ENCODE measurements at places on chromosomes 7 and 10.

- no peaks in the 10 kb centered on the region for H3K4me1 ChIP-seq
- H3K36me3 ChIP-seq, result no peaks in the 10 kb centered on the region
Measured at GRCh38 chr10:67912331-67912946, 28.0 kb downstream of the SIRT1 start.

DNA sequence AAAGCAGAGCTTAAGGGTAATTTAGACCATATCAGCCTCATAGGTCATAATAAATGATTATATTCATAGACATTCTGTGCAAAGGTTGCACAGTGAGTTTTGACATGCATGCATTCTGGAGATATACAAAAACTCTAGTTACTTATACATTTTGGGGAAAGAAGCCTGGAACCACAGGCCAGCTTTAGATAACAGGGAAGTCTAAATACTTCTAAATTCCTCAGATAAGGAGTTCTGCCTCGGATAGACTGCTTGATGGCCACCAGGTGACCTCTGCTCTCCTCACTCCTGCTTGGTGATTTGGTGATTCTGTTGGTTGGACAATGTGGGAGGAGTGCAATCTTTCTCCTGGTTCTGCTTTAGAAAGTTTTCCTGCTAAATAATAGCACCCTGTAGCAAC lies 77.9 kb downstream of the SGMS1 start:
- H3K4me1 ChIP-seq, result peaks cover 8% of the 10 kb centered on the region
- H3K27me3 ChIP-seq, result no peaks in the 10 kb centered on the region
- no peak overlapping the region for H3K4me3 ChIP-seq
- H3K36me3 ChIP-seq, result no peaks in the 10 kb centered on the region
- DNase-seq, result no peak
- no peak overlapping the region for H3K27ac ChIP-seq

DNA sequence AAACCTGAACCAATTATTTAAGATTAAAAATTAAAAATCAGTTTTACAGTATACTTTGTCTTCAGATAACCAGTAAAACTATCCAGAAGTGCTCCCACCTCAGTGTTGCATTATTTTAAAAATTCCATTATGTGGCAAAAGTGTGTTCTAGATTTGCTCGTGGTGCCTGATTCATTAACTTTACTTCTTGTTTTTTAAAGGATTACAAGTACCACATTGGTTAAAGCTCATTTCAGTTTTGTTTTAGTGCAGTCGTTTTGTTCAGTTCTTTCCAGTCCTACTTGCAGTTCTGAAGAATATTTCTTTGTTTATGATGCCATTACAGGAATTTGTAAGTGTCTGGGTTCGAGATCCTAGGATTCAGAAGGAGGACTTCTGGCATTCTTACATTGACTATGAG lies 69.0 kb downstream of the SNX10 start:
- H3K4me3 ChIP-seq, result no peak overlapping the region
- DNase-seq, result no peak
- no peak overlapping the region for H3K27ac ChIP-seq
- H3K4me1 ChIP-seq, result no peaks in the 10 kb centered on the region

GRCh38 chr7:16816824-16817223 lies 12.0 kb upstream of the AGR2 start:
- no peaks in the 10 kb centered on the region for H3K27me3 ChIP-seq
- H3K4me1 ChIP-seq, result no peaks in the 10 kb centered on the region
- H3K4me3 ChIP-seq, result no peak overlapping the region
- no peak for DNase-seq
- no peak overlapping the region for H3K27ac ChIP-seq
- H3K36me3 ChIP-seq, result no peaks in the 10 kb centered on the region

DNA sequence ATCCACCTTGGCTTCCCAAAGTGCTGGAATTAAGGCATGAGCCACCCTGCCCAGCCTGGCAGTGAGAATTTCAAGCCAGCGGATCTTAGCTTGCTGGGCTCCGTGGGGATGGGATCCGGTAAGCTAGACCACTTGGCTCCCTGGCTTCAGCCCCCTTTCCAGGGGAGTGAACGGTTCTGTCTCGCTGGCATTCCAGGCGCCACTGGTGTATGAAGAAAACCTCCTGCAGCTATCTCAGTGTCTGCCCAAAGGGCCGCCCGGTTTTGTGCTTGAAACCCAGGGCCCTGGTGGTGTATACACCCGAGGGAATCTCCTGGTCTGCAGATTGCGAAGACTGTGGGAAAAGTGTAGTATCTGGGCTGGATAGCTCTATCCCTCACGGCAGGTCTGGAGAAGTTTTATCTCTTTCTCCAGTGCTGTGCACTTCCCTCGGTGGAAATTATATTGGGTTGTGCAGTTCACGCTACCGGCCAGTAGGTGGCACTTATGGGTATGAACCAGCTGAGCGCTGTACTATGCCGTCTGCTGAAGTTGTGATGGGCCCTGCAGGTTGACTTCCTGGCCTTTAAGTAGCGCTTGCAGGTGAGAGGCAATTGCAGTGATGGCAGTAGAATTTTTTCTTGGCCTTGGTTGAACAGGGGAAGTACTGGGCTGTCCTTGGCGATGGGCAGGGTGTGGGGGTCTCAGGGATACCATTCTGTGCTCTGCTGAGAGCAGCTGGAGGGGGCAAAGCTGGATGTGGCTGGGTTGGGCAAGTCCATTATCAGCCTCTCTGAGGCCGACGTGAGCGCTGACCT lies 138.0 kb upstream of the MTPN start:
- no peak overlapping the region for H3K27ac ChIP-seq
- DNase-seq, result no peak
- no peaks in the 10 kb centered on the region for H3K36me3 ChIP-seq
- H3K4me1 ChIP-seq, result no peaks in the 10 kb centered on the region
- no peak overlapping the region for H3K4me3 ChIP-seq

DNA sequence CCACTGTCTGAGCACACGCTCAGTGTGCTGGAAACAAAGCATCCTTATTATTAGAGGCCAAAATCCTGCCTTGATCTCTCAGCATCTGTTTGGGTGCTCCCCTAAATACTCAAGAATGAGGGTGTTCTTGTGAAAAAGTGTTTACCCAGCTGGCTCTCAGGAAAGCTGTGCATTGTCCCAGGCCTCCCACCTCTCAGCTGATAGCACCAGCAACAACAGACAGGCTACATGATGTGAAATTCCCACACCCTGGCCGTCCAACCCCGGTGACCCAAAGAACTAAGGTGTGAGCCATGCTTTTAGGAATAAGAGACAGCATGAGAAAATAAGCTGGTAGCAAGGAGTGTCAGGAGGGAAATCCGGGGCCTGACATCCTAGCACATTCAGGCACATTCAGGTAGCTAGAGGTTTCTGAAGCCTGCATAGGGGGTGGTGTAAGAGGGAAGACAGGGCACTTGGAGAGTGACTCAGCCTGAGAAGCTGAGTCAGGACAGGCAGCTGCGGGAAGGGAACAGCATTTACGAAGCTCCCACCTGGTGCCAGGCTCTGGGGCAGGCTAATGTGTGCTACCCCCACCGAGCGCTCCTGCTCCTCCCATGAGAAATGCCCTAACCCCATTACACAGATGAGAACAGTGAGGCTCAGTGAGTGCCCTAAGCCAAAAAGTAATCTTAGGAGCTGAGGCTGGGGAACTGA lies 205.6 kb downstream of the GRID1 start:
- no peak for DNase-seq
- H3K27ac ChIP-seq, result no peak overlapping the region
- no peaks in the 10 kb centered on the region for H3K27me3 ChIP-seq

DNA sequence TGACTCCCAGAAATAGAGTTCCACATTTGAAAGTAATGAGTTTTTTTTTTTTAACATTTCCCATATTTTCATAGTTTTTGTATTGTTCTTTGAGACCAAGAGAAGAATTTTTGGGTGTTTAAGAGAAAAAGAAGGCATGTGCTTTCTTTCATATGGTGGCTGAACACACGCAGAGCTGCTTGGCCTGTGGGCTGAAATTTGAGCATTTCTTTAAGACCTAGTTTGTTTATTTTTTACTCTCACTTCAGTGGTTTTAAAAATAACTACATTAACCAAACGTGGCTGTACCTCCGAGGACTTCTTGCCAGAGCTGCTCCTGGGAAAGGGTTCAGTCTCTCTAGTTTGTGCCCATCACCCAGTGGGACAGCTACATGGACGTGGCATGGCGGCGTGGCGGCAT lies 58.3 kb downstream of the INPP5A start:
- DNase-seq, result no peak
- H3K27ac ChIP-seq, result no peak overlapping the region
- no peaks in the 10 kb centered on the region for H3K27me3 ChIP-seq
- no peak overlapping the region for H3K4me3 ChIP-seq
- H3K4me1 ChIP-seq, result peaks cover 58% of the 10 kb centered on the region

DNA sequence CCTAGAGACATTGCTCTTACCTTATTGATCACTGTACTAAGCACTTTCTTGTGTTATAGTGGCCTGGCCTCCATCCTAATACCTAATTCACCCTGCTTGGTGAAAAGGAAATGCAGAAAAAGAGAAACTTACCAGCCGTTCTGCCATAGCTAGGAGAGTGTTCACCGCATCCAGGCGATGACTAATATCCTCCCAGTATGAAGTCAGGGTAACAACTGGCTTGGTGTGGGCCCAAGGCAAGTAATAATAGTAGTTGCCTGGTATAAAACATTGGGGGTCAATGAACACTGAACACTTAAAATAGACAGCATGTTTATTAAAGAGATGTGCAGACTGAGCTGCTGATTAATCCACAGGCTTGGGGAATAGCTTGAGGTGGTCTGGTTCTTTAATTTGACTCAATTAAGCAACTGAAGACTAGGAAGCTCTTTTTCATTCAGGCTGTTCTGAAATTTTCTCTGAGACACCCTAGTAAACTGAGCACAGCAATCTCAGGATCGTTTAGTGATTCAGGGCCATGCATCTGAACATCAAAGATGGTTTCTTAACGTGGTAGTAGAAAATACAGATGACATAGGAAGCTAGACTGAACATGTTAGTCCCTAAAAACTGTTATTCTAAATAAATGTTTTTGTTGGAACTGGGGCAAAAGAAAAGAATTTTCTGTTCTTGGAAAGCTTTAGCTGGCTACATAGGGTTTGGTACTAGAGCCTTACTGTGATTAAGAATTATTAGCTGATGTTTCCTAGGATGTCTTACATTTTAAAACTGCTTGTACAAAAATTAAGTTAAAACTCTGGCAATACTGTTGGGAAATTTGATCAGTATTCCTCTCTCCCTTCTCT lies 102.2 kb downstream of the MYOF start:
- DNase-seq, result no peak
- no peaks in the 10 kb centered on the region for H3K27me3 ChIP-seq
- H3K27ac ChIP-seq, result no peak overlapping the region
- H3K4me3 ChIP-seq, result no peak overlapping the region
- H3K36me3 ChIP-seq, result no peaks in the 10 kb centered on the region
- no peaks in the 10 kb centered on the region for H3K4me1 ChIP-seq

GRCh38 chr10:19491166-19491565 lies 325.1 kb upstream of the PLXDC2 start:
- no peak overlapping the region for H3K27ac ChIP-seq
- no peak overlapping the region for H3K4me3 ChIP-seq
- no peaks in the 10 kb centered on the region for H3K27me3 ChIP-seq
- no peaks in the 10 kb centered on the region for H3K4me1 ChIP-seq
- H3K36me3 ChIP-seq, result no peaks in the 10 kb centered on the region

DNA sequence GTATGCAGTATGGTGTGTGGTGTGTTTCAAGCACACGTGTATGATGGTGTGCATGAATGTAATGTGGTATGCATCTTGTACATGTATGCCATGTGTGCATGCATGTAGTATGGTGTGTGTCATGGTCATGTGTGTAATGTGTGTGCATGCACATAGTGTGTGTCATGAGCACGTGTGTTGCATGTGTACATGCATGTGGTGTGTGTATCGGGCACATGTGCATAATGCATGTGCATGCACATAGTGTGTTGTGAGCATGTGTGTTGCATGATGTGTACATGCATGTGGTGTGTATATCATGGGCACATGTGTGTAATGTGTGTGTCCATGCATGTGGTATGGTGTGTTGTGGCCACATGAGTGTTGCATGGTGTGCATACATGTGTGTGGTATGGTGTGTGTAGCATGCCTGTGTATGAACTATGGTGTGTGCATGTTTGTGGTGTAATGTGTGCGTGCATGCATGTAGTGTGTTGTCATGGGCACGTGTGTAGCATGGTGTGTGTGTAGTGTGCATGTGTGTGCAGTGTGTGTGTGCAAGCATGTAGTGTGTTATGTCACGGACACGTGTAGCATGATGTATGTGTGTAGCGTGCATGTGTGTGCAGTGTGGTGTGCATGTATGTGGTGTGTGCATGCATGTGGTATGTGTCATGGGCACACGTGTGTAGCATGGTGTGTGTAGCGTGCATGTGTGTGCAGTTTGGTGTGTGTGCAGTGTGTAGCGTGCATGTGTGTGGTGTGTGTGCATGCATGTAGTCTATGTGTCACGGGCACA lies 17.6 kb downstream of the KNDC1 start:
- no peaks in the 10 kb centered on the region for H3K36me3 ChIP-seq
- no peak for DNase-seq
- no peak overlapping the region for H3K27ac ChIP-seq
- H3K27me3 ChIP-seq, result peaks cover 13% of the 10 kb centered on the region

DNA sequence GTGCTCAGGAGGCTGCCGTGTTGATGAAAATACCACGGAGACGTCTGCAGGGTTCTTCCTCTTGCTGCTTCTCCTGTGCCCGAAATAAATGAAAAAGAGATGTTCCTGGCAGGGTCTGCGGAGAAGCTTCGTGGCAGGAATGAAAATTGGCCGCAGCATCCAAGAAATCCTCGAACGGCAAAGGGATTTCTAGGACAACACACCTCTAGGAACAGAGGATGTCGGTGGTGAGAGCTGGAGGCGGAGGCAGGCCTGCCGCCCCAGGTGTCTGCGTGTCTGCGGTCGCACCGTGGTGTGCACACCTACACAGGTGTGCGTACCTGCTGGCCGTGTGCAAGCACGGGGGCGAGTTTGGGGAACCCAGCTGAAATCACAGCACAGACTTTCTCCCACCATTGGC lies 43.4 kb downstream of the TMEM130 start:
- H3K4me1 ChIP-seq, result no peaks in the 10 kb centered on the region
- H3K27ac ChIP-seq, result no peak overlapping the region
- no peaks in the 10 kb centered on the region for H3K36me3 ChIP-seq
- no peak for DNase-seq
- no peak overlapping the region for H3K4me3 ChIP-seq
- H3K27me3 ChIP-seq, result no peaks in the 10 kb centered on the region

DNA sequence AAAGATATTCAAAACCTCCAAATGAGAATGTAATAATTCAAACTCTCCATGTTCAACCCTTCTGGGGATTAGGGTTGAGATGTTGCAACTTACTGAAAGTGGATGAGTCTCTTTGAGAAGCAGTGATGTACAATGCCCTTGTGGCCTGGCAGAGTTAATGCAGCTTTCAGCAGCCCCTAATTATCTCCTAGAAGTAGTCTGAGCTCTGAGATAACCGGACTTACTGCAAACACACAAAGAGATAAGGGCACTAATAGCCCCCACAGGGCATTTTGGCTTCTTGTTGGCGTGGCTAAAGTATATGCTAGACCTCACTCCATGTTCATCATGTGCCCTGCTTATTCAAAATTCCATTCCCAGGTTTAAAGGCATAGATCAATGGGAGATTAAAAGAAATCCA lies 404.7 kb downstream of the NEBL start:
- H3K4me1 ChIP-seq, result no peaks in the 10 kb centered on the region
- H3K36me3 ChIP-seq, result no peaks in the 10 kb centered on the region
- no peak overlapping the region for H3K4me3 ChIP-seq
